ENCODE measurements at places on chromosomes 2 and 18. TPM values are rescaled to one million over a fixed set of nuclear protein-coding genes. Genes with fewer than 3 reads are reported as not detected.

DNA sequence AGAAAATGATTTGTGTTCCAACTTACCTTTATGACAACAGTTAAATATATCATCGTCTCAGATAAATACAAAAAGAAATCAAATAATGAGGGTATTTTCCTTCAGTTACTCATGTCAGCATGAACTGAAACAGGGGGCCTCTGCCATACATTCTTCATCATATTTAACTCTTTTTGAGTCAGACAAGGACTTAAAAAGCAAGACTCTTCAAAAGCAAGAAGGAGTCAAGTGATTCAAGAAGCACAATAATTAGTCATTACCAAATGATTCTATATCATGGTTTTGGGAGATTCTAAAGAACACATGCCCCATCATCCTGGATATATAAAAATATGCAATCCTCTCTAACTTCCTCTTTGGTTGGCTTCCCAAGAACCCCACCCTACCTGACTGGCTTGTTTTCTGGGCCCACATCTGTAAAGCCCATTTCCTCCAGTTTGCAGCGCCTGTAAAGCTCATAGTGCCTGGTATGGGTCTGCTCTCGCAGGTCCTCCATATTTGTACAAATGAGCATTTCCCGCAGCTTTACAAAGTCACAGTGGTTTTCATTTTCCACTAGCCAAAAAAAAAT lies 49.7 kb downstream of the SEPTIN10 start:
- DNase-seq, result no peak

Gene TEKT4
- 0.34 TPM for total RNA-seq

GRCh38 chr2:240187989-240188590 lies 47.6 kb upstream of the OTOS start:
- no peak for DNase-seq

GRCh38 chr2:2837746-2838547 lies 506.9 kb upstream of the MYT1L start:
- DNase-seq, result no peak

DNA sequence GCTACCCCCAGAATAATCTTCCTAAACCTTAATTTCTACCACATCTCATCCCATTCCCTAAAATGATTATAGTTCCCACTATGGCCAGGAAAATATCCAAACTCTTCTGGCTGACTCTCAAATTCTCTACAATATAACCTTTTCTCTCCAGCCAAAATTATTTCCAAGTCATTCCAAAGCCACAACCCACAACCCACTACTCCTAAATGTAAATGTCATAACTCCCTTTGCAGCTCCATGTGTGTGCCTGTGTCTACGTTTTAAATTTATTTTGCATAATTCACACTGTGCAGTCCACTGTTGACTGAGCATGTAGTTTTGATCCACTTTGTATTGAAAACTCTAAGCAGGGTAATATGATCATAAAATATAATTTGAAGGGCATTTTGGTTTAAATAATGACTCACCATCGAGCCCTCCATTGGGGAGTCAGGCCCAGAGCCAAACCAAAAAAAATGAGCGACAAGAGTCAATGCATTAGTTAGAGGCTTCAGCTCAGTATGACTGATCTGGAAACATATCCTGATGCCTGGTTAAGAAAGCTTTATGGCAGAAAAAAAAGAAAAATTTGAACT lies 171.0 kb downstream of the AFF3 start:
- DNase-seq, result no peak

- DNase-seq, result no peak
These were observed 189.4 kb upstream of the LHCGR start for GRCh38 chr2:48944956-48945355.

Gene RNF144A
- 35.6 TPM for total RNA-seq

Gene TUBA4B
- not detected for total RNA-seq

DNA sequence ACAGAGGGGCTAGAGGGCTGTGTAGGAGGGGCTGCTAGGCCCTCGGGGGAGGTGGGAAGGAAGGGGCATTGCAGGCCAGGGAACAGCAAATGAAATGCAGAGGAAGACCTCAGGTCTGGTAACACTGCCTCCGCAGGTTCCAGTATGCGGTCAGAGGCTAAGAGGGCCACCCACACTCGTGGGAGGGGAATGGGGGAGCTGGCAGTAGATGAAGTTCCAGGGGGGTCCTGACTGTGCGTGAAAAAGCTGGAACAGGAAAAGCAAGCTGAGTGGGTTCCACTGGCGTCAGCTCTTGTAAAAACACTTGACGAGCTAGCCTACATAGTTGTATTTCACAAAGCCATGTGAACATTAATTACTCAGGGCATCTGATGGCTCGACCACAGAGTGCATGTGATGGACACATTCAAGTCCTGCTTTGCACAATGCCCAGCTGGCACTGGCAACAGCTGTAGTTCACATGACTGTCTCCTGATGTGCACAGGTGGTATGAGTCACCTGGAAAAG lies 29.0 kb upstream of the PTPN4 start:
- DNase-seq, result no peak

DNA sequence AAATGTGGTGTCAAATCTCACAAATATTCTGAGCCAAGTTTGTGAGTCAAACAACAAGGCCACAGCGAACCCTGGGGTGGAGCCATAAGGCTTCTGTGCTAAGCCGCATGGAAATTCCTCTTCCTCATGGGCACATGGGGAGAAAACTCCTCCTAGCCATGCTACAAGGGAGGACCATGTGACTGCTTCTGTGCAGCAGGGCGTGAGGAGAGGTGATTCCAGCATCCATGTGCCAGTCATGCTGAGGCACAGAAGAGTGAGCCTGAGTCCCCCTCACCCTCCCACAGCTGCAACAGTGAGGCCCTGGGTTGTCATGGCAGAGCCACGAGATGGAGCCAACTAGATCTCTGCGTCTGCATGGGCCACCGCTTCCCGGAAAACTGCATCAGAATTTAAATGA lies 488.8 kb upstream of the RAB6C start:
- no peak for DNase-seq

DNA sequence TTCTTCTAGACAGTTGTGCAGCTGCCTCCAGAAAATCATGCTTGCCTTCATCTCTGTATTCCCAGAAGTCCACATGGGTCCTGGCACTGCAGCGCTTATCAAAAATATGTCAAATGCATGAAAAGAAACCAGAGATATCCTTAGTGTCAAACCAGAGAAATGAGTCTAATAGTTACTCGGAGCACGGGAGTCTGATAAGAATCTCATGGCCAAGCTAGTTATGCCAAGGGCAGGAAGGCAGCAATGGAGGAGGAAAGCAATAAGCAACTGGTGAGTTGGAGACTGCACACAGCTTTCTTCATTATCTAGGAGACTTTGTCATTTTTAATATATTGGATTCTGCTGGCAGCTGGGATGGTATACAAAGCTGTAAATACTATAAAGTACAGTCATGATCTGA lies 38.6 kb downstream of the TRIB2 start:
- DNase-seq, result no peak

GRCh38 chr2:66237803-66238379 lies 197.0 kb upstream of the MEIS1 start:
- DNase-seq, result no peak

GRCh38 chr18:31510319-31510718 lies 12.3 kb downstream of the DSG2 start:
- no peak for DNase-seq

GRCh38 chr2:146994246-146994645 lies 850.6 kb upstream of the ACVR2A start:
- no peak for DNase-seq

GRCh38 chr2:203059567-203060240 lies 45.0 kb downstream of the NBEAL1 start:
- no peak for DNase-seq

DNA sequence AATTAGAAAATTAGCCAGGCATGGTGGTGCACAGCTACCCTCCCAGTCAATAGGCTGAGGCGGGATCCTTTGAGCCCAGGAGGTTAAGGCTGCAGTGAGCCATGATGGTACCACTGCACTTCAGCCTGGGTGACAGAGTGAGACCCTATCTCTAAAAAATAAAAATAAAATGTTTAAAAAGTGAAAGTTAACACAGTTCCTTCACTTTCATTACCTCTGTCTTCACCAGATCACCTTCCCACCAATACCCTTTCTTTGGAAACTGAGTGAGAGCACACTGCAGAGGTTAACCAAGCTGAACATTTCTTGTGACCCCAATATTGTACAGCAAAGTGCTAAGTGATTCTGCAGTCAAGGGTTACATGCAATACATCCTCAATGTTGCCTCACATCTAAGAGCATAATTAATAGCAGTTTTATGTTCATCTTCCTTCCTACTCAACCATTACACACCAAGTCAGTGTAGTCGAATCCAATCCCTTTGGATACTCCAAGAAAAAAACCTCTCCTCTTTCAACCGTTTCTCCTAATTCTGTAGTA lies 1.7 kb downstream of the L3MBTL4 start:
- DNase-seq, result no peak

Gene PSMD14
- total RNA-seq, result 46.5 TPM

- no peak for DNase-seq
These were observed 162.7 kb upstream of the ETAA1 start for GRCh38 chr2:67234440-67234839.
